ENCODE measurements at places on chromosomes 5 and 9. TPM values are rescaled to one million over a fixed set of nuclear protein-coding genes. Genes with fewer than 3 reads are reported as not detected.

The WDR38 gene
- total RNA-seq: not detected

DNA sequence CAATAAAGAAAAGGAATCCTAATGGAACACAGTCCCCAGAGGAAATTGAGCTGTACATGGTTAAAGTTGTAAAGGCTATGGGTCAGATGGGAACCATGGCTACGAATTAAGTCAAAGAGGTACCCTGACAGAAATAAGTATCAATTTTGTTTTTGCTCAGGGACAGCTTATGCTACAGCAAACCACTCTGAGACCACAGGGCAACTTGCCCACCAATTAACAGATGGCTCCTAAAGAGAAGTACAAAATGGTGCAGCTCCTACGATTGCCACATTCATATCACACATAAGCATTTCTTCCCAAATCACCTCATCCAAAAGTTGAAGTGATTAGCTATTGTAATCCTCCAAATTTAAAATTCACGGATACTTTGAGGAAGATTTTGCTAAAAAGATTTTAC, 83.0 kb downstream of the ELAVL2 start:
- H3K27ac ChIP-seq: no peak overlapping the region
- no peaks in the 10 kb centered on the region for H3K36me3 ChIP-seq
- H3K4me1 ChIP-seq: no peaks in the 10 kb centered on the region
- no peaks in the 10 kb centered on the region for H3K27me3 ChIP-seq

GRCh38 chr5:172156541-172156994, 31.5 kb downstream of the STK10 start:
- DNase-seq: no peak
- H3K27me3 ChIP-seq: no peaks in the 10 kb centered on the region
- peaks cover 71% of the 10 kb centered on the region for H3K4me1 ChIP-seq
- peaks cover 40% of the 10 kb centered on the region for H3K36me3 ChIP-seq
- H3K27ac ChIP-seq: no peak overlapping the region

DNA sequence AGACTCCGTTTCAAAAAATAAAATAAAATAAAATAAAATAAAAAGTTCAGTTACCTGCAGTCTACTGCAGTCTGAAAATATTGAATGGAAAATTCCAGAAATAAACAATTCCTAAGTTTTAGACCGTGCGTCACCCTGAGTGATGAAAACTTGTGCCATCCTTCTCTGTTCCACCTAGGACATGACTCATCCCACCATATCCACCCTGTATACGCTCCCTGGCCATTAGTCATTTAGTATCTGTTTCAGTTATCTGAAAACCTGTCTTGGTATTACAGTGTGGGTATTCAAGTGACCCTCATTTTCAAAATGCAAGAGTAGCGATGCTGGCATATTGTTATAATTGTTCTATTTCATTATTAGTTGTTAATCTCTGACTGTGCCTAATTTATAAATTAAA, 51.8 kb upstream of the TEX48 start:
- H3K27ac ChIP-seq: no peak overlapping the region
- H3K4me1 ChIP-seq: peaks cover 31% of the 10 kb centered on the region
- no peak for DNase-seq

- H3K4me1 ChIP-seq: no peaks in the 10 kb centered on the region
- H3K4me3 ChIP-seq: no peak overlapping the region
- no peak for DNase-seq
- H3K27ac ChIP-seq: no peak overlapping the region
- H3K36me3 ChIP-seq: no peaks in the 10 kb centered on the region
- H3K27me3 ChIP-seq: no peaks in the 10 kb centered on the region
Measured at GRCh38 chr9:126156898-126157297, 169.7 kb upstream of the MVB12B start.

Data from CD8-positive, alpha-beta memory T cell (primary cell).